Choroid plexus epithelial cell (primary cell): ENCODE measurements at places on chromosomes 3 and 15.

- DNase-seq = no peak
Measured at GRCh38 chr3:121759541-121760202, 10.1 kb upstream of the GOLGB1 start.

DNA sequence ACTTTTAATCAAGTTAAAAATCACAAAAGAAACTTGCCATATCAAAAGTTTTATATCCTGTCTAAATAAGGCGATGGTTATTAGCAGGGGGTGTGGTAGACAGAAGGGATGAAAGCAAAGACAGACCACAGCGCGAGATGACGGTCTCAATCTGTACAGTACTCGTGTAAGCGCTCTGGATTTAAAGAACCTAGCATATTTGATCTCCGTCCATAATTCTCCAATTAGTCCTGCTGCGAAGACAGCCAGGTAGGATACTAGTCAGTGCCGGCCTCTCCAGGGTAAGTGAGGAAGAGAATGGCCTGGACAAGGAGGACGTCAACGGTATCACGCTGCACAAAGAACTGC lies 701 bp downstream of the SGO1 start:
- DNase-seq = peak; percentile 35

DNA sequence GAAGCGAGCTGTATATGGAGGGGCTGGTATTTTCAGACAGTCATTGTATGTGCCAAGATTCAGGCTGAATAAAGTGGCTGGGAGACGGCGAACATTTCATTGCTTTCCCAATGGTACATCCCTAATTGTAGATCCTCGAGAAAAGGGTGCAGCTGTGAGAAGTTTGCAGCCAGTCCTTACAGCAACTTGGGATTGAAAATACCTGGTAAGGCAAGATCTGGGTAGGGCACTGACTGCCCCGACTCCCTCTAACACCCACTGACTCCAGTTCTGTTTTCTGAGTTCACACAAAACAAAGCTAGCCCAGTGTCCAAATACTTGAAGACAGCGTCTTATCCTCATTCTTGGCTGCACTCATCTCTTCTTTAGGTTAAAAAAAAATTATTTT lies 63.7 kb downstream of the EDEM1 start:
- DNase-seq = no peak

- peak; percentile 84 for DNase-seq
Measured at GRCh38 chr15:83559310-83559966, 94.5 kb upstream of the ADAMTSL3 start.

DNA sequence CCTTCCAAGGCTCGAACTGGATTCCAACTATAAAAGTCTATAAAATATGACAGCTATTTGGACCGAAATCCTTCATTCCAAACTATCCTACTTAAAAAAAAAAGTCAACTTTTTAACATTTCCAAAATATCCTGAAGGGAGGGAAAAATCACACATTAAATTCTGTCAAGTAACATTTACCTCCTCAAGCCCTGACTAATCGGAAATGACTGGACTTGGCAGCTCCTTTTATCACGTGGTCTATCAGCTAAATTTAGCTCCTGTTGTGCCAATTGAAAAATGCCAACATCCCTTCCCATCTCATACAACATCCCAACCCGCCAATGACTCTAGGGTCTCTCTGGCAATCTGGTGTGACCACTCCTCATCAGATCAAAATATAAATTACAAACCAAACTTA lies 297.9 kb downstream of the FHIT start:
- DNase-seq = no peak

DNA sequence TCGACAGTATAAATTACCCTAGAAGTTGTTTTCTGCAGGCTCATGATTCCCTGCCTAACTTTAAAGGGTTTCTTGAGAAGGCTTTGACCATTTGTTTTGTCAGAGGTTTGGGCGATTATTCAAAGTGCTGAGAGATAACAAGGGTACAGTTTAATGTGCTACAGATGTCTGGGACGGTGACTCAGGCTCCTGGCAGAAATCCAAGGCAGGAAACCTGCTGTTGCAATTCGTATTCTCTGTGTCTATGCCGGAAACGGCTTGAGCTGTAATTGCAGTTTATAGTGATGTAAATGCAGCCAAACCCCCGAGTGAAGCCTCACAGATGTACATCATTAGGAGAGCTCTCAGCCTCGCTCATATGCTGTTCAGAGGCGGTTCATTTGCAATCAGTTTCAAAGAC lies 65.6 kb downstream of the SYNPR start:
- DNase-seq = peak; percentile 98

DNA sequence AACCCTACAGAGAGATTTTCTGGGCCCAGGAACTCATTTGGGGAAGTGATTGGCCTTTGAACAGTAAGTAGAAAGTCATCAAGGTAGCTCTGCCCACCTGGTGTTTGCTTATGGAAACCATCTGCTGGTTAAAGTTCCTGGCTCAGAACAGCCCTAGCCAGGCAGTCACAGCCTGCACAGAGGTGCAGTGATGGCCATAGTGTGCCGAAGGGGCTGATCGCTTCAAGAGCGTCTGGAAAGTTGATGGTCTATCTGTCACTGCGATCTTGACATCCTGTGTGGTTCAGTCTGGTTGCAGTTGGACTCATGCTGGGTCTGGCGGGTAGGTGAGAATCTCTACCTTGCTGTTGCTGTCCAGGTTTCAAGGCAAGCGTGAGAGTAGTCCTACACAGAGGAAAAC lies 151.6 kb downstream of the SLCO3A1 start:
- no peak for DNase-seq

DNA sequence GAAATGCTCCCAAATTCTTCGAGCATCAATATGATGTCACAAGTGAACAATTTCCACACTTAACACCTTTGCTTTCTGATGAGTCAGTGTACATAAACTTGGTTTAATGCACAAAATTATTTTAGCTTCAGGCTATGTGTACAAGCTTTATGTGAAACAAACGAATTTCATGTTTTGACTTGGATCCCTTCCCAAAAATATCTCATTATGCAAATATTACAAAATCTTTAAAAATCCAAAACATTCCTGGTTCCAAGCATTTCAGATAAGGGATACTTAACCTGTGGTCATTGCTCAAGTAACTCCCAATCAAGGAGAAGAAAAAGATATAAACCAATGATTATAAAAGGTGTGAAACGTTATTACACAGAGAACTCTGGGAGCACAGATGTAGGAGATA lies 25.2 kb downstream of the RAB5A start:
- DNase-seq = peak; percentile 41

- peak; percentile 67 for DNase-seq
Measured at GRCh38 chr3:187669675-187670504, at the start of gene SST. Gene SST, minus strand, starts transcription at chr3:187670394. Its CDS starts 103 bp downstream, at chr3:187670291.

DNA sequence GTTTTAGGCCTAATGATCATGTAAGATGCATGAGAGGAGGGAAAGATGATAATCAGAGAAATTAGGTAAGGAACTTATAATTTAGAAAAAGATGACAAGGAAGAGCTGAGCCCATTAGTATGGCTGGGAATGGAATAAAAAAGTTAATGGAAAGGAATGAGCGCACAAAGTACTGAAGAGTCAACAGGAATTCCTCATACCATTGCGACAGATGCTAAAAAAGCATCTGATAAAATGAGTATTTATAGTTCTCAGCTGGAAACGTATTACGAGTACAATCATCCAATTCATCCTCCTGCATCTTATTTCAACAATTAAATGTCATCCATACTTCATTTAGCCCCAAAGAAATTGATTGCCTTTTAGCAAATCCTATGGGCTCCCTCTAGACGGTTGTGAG lies 58.9 kb downstream of the TMCC1 start:
- peak; percentile 26 for DNase-seq

- DNase-seq = peak; percentile 89
Measured at GRCh38 chr3:31196881-31197364, 302.5 kb upstream of the GADL1 start.

DNA sequence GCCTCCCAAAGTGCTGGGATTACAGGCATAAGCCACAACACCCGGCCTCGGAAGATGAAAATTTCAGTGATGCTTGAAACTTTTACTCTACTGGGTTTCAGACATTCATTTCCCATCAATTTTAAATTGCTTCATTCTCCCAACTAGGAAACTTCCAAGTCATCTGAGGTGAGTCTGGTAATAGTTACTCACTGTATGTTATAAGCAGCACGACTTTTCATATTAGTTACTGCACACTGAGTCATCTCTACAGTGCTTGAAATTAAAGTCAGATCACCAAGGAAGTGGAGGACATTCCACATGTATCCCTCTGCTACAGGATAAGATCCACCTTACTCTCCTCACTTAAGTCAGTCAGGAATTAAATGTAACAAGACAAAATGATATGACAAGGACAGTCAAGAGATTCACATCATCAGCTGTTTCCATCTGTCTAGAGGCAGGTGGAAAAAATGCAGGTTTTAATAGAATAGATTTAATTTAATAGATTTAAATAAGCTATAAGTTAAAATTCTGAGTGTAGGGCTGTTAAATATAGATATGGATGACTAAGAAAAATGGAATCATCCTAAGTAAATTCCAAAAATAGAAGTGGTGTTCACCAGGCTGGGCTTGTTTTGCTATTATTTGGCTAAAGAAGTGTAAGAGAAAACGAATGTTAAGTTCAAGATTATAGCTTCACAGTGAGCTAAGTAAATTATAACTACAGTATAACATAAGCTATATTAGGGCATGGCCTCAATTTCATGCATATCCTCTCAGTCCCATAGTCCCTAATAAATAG lies 104.4 kb downstream of the TMCO5A start:
- DNase-seq = peak; percentile 69

DNA sequence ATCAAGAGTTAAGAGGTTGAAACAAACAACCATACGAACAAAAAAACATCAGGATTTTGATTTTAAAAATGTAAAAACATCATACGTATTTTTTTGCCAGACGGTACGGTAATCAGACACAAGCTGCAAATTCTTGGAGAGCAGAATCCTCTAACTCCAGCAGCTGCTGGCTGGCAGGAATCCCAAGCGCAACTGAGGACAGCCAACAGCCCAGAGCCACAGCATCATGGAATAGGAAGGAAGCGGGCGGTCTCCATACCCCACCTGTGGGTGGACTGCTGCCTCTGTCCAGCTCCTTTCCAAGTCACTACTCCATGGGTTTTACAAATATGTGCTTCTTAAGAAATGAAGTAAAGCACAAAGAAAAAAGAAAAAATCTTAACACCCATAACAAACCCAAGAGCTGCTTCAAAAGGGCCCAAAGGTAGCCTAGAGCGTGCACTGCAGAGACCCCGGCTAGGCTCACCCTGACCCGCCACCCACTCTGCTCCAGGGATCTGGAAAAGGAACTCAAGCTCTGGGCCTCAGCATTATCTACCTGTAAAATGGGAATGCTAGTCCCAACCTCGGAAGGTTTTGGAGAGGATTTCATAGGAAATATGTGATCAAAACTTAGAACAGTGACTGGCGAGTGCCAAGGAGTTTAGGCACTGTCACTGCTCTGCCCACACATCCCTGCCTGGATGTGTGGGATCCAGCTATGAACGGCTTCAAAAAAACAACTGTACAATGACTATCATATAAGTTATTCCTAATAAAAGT lies 33.4 kb downstream of the ZXDC start:
- no peak for DNase-seq

DNA sequence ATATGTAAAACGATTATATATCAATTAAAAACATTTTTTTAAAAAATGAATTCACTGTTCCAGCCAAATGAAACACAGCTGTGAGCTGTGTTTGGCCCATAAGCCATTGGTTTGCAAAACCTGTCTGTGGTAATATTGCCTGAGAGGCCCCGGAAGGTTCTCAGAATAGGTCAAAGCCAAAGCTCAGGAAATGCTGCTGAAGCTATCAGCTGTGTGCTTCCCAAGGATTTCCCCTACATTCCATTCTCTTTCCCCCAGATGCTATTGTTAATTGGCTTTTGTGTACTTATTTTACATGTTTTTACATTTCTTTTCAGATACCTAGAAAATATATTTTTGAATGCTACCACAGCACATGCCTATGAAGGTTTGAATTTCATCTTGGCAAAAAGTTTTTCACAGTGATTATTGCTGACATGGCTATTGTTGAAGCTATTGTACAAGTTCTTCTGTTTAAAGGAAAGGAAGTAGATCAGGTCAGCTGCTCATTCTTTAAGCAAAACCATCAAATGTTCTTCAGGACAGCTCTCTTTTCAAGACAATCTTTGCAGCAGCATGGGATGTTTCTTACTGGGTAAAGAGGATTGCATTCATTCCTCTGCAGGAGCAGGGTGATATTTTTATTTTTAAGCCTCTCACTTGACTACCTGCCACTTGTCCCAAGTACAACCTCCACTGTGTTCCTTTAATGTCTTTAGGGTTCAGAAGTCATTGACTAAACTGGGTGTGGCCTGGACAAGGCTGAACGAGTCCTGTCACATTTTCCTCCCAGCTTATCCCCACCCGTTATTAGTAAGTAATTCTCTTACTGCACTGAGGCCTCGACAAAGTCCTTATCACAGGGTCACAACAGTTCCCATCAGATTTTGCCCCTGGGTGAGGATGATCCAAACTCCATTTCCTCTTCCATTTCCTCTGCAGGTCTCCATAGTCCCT lies 26.3 kb upstream of the BNC1 start:
- peak; percentile 37 for DNase-seq

DNA sequence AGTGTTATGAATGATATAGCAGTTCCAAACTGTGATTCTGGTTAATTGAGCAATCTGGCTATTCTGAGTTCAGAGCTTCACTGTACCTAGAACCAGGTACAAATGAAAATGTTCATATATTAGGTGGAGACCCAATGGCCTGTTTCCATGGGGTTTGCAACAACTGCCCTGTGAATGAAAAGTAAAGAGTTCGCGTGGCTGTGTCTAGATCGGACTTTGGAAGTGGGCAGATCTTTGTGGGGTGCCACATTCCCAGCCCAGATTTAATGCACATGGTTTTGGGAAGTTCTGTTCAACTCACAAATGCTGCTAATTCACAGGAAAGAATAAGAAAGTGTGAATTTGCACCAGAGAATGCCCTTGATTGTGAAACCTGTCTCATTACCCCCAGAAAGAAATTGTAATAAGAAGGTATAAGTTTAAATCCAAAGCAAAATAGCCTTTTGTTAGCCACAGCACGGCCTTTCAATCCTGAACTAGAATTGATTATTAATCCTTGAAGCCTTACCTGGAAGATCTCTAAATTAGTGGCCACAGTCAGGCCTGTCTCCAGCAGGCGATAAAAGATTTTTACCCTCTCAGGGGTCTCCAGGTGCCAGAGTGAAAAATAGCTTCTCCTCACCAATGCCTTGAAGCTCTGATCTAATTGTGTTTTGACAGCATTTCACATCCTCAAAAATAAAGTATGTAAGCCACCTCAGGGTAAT lies 22.6 kb downstream of the WHAMM start:
- DNase-seq = no peak
